ENCODE measurements at places on chromosomes 1 and 21. TPM values are rescaled to one million over a fixed set of nuclear protein-coding genes. Genes with fewer than 3 reads are reported as not detected.

Gene GNAT2
- under 0.01 TPM for total RNA-seq

Gene NPHP4
- total RNA-seq = 6.1 TPM

Gene PTPN7
- not detected for total RNA-seq

Gene CYP4B1
- 0.28 TPM for total RNA-seq

Gene PHGDH
- total RNA-seq = 43.4 TPM

Gene EBNA1BP2
- total RNA-seq = 59.5 TPM

Gene TMEM51
- total RNA-seq = 7.0 TPM

All from regular cardiac myocyte (primary cell).